ENCODE measurements at places on chromosomes 5 and 9. TPM values are rescaled to one million over a fixed set of nuclear protein-coding genes. Genes with fewer than 3 reads are reported as not detected.
A peak's percentile ranks its signal among the peaks of the same experiment; 100 is the strongest.

GRCh38 chr9:800591-801150 lies 40.8 kb upstream of the DMRT1 start:
- DNase-seq = no peak

GRCh38 chr5:72523960-72524582 lies 16.9 kb upstream of the ZNF366 start:
- no peak for DNase-seq

DNA sequence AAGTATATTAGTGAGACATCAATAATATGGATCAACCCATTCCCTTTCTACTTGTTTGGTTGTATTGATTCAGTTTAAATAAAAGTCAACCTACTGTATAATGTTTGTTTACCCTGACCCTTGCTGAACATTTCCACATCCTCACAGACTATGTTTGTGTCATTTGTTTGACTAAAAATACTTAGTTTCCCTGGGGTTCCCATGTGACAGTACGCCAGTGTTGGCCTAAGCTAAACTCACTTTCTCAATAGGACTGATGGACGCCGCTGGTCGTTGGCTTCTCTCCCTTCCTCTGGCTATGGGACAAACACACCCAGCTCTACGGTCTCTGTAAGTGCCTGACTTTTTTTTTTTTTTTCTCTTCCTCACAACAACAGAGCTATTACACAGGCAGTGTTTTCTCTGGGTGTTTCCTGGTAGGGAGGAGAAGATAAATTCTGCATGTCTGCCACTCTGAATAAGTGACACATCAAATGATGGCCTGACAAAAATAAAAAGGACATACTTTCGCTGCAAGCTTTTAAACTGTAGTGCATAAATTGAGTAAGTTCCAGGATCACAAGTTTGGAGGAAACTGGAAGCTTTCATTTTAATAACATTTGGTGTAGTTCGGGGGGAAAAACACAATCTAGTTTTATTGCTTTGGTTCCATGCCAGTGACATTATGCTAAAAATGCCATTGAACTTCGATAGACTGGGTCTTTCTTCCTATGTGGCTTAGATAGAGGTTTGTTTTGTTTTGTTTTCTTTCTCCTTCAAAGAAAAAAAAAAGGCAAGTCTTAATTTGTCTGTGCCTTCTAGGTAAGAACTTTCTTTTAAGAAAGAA lies 101.0 kb downstream of the CD180 start:
- DNase-seq = peak; percentile 71

GRCh38 chr5:32780508-32780919 lies 69.4 kb downstream of the NPR3 start:
- DNase-seq = no peak

GRCh38 chr9:92147852-92148180 lies 32.6 kb upstream of the SPTLC1 start:
- no peak for DNase-seq

DNA sequence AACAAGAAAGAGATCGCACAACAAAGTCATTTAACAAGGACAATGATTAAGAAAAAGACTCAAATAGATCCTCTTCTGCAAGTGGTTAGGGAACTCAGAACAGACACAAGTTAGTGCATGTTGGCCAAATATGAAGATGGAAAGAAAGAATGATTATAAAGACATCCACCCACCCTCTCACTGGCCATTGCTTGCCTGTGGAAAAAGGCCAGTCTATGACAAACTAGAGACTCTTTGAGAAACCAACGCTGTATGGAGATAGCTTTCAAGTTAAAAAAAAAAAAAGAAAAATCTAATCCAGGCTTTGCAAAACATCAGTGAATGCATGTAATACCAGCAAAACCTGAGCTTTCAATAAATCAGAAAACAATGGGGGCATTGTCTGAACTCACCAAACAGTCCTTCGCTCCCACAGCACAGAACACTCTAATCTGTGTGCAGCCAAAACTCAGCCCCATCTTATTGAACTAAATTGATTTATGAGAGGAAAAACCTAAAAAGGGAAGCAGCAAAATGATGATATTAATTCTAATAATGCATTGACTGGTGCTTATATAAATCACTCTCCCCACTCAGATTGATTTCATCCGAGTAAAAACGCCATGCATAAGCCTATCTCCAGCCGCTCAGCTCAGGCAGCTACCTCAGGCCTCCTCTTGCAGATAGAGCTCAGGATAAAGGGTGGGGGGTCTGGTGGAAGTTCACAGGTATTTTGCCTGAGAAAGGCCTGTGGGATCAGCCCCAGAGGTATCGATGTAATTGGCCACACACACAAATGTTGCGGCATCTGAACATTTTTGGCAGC lies 547.1 kb downstream of the CCDC171 start:
- DNase-seq = no peak

DNA sequence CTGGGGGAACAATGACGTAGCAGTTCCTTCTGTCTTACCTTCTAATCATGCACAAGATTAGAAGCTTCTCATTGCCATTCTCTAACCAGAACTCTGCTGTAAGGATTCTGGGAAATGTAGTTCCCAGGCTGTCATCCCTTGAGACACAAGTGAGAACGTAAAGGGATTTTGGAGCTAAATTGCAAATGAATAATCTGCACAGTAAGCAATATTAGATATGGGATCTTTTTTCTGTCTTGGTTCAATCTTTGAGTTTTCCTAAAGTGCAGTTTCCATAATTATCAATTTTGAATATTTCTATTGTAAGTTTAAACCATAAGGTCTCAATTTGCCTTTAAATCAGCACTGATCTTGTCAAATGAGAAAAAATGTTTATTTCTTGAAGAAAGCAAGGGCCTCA lies 189.7 kb upstream of the PLPPR1 start:
- DNase-seq = no peak

DNA sequence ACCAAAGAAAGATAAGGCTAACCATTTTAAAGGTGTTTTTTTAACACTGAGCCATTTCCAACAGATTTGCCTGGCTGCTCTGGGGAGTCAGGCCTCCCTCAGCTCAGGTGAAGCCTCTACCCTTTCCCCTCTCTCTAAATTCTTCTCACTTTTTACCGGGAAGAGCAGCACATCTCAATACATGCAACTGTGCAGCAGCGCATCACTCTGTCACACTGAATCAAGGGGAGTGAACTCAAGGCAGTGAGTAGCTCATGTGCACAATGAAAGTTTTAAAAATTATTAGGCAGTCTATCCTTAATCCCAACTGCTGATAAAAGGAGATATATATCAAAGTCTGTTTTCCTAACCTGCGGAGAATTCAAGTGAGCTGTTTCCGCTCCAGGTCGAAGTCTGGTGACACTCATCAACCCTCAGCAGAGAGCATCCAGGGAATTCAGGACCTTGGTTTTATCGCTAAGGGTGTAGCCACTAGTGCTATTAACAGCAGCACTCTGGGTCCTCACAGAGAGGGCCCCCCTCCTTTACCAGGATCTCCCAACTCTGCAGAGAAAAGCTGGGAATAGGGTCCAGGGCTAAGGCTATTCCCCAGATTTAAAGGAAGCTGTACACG lies 1.0 kb downstream of the CEMIP2 start:
- no peak for DNase-seq

DNA sequence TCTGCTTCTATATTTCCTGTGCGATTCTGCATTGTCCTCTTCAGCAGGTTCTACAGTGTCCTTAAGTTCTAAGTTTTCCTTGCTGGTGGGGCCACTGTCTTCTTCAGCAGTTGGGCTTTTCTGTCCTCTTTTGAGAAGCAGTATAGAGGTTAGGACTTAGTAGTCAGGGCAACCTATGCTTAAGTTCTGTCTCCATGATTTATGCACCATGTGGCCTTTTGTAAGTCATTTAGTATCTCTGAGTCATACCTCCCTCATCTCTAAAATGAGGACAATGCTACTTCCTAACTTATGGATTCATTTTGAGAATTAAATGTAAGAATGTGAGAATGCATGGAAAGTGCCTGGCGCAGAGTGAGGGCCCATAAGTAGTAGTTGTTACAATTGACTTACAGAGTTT lies 46.8 kb downstream of the GRIN3A start:
- no peak for DNase-seq

- DNase-seq = no peak
Observed at GRCh38 chr5:125710745-125711144, 712.5 kb upstream of the GRAMD2B start.

DNA sequence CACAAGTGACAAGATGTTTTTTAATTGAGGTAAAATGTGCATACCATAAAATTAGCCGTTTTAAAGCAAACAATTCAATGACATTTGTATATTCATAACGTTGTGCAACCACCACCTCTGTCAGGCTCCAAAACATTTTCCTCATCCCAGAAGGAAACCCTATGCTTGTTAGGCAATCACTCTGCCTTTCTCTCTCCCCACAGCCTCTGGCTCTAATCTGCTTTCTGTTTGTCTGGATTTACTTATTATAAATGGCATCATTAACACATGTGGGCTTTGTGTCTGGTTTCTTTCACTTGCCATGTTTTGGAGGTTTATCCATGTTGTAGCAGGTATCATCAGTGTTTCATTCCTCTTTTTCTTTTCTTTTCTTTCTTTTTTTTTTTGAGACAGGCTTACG lies 1.4 kb upstream of the N4BP3 start:
- DNase-seq = no peak

DNA sequence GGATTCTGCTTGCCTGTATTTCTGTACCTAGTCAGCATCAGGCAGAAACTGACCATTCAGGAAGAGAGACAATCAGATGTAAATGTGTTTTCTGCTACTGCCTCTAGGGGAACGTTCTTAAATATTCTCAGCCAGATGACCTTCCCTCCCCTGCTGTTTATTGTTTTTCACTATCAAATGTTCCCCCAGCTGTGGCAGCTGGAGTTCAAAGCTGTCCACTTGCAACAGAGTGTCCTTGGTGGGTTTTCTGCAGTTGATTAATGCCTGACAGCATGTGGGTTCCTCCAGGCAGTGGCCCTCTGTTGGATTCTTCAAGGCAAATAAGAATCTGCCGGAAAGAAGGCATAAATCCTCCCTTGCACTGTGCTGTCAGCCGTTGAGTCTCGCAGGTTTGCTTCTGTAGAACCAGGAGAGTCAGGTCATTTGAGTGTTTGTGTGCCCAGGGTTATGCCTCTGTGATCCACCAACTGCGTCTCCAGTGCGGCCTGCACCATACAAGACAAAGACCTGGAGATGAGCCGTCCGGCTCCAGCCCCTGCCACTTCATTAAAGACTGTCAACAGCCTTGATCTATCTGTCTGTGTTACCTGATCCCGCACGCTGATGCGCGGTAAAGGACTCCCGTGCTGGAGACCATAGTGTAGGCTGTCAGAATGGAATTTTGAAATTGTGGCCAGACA lies 203.4 kb downstream of the GADD45G start:
- DNase-seq = no peak

DNA sequence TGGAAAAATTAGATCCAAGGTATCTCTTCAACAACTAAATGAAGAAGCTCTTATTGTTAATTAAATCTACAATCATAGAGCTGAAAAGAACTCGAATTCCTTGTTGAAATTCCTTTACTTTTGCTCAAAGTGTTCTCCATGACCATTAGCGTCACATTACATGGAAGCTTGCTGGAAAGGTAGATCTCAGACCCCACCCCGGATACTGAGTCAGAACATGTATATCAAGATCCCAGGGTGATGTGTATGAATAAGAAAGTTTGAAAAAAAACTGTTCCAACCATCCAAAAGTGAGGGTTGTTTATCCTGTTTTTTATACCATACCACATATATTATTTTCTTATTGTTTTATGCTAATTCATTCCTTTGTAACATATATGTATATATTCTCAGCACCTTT lies 237.1 kb upstream of the PUM3 start:
- no peak for DNase-seq

GRCh38 chr5:23419115-23419514 lies 88.3 kb upstream of the PRDM9 start:
- DNase-seq = no peak

DNA sequence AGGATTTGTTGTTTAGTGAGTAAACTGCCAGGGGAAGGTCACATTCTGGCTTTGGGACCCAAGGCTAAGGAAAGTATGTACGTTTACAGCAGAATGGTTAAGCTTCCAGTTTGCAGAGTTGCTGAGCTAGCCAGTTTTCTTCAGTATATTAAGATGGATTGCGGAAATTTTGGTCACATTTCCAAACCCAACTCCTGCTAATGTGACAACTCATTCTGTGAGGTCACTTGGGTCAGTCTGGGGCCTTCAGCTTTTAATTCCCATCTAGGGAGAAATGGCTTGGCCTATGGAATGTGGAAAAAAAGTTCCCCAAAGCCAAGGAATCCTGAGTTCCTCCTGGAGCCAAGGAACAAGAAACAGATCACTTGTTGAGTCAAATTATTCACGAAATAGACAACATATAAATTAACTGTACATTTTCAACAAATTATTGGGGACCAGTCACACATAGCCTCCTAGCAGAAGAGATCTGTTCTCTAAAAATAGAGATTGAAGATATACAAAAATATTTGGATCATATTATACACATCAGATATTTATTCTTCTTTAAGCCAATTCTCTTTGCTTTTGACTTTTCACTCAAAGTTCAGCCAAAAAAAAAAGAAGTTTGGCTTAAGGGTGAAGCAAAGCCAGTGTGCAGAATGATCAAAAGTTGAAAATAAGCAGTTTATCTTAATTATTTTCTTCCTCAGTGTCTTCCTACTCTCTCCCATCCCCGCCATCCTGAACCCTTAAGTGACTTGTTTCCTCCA lies 8.8 kb downstream of the KCNV2 start:
- DNase-seq = peak; percentile 94

GRCh38 chr9:97774673-97775072 lies 77.5 kb upstream of the XPA start:
- DNase-seq = no peak

GRCh38 chr5:143313298-143313852 lies 90.1 kb downstream of the NR3C1 start:
- DNase-seq = no peak

- DNase-seq = no peak
Observed at GRCh38 chr9:89564346-89564878, 40.4 kb upstream of the GADD45G start.

GRCh38 chr9:112789473-112789872 lies 38.9 kb downstream of the SNX30 start:
- no peak for DNase-seq

DNA sequence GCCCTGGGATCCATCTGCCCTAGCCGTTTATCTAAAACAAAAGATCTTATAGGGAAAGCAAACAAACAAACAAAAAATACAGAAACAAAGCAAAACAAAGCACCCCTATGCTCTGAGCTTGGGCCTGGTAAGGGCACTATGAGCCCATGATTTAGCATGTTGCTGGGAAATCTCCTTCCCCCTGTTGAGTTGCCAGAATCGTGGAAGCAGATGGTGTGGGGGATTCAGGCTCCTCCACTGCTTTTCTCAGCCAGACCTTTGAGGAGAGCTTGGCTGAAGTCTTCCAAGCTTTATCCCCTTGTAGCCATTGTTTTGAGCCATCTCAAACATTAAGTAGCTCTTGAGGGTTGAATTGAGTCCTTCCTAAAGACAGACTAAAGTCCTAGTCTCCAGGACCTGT lies 29.9 kb downstream of the TMC1 start:
- no peak for DNase-seq

The TOR4A gene
- polyA plus RNA-seq = 7.6 TPM

The RNF208 gene
- polyA plus RNA-seq = 2.5 TPM

The PTGR1 gene
- polyA plus RNA-seq = 39.5 TPM

The PCDHGA2 gene
- polyA plus RNA-seq = 2.1 TPM

The DNAH5 gene
- polyA plus RNA-seq = 0.57 TPM

The MSX2 gene
- 0.66 TPM for polyA plus RNA-seq

The MTX3 gene
- 11.9 TPM for polyA plus RNA-seq

The SPARC gene
- 4,012 TPM for polyA plus RNA-seq

The TRIM36 gene
- polyA plus RNA-seq = 2.5 TPM
